ENCODE measurements at places on chromosomes 5 and 9.

- DNase-seq, result no peak
Measured at GRCh38 chr9:34651876-34652601, at the start of gene IL11RA. Gene IL11RA (plus strand): TSS chr9:34652185. CDS start chr9:34655218, 3,033 bp downstream.

- DNase-seq, result no peak
Measured at GRCh38 chr9:36946653-36947052, 87.4 kb downstream of the PAX5 start.

DNA sequence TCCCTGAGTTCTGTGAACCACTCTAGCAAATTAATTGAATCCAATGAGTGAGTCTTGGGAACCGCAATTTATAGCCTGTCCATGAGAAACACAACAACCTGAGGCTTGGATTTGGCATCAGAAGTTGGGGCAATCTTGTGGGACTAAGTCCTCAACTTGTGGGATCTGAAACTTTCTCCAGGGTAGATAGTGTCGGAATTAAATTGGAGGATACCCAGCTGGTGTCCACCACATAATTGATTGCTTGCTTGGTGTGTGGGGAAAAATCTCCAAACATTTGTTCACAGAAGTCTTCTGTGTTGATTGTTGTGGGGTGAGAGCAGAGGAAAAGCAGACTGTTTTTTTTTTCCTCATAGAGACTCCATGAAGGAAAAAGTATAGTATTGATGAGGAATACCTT is 320.6 kb upstream of the MEF2C start:
- no peak for DNase-seq

- no peak for DNase-seq
Measured at GRCh38 chr5:132493821-132494220, 3.2 kb upstream of the IRF1 start.

DNA sequence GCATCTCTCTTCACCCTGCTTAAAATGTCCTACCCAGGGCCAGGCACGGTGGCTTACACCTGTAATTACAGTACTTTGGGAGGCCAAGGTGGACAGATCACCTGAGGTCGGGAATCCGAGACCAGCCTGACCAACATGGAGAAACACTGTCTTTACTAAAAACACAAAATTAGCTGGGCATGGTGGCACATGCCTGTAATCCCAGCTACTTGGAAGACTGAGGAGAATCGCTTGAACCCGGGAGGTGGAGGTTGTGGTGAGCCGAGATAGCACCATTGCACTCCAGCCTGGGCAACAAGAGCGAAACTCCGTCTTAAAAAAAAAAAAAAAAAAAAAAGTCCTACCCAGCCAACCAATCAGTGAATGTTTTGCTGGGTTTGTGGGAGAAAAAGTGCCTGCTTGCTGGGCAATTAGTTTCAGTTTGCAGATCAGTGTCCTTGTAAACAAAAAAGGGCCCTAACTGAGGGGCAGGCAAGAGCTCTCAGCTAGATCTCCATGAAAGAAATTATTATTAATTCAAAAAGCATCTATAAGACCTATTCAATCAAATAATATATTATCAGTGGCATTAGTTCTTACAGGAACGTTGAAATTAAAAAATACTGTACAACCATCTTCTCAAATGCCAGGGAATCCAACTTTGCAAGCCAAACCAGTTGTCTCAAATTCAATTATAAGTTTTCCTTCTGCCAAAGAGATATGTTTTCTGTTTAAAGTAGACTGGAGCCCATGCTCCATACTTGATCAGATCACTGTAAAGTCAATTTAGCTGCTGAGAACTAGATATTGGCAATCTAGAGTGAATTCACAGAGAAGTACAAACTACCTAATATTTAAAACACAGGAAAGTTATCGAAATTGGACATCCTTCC is 3.9 kb downstream of the MEGF9 start:
- DNase-seq, result no peak
